ENCODE measurements at places on chromosomes 6 and 20.

DNA sequence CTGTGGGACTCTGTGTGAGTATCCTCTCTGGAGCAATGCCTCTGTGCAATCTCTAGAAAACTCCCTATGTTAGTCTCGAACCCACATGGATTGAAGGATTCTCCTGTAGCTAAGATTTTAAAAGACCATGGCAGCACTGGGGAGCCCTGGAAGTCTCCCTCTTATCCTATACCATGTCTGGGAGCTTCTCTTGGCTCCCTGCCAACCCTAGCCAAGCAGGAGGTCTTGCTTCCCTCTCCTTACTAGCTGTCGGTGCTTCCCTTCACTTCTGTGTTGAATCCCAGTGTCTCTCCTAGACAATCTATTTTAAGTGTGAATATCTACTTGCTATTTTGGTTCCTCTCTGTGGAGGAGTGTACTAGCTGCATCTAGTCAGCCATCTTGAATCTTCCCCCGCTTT is 118.8 kb upstream of the NRN1 start:
- no peak for DNase-seq

DNA sequence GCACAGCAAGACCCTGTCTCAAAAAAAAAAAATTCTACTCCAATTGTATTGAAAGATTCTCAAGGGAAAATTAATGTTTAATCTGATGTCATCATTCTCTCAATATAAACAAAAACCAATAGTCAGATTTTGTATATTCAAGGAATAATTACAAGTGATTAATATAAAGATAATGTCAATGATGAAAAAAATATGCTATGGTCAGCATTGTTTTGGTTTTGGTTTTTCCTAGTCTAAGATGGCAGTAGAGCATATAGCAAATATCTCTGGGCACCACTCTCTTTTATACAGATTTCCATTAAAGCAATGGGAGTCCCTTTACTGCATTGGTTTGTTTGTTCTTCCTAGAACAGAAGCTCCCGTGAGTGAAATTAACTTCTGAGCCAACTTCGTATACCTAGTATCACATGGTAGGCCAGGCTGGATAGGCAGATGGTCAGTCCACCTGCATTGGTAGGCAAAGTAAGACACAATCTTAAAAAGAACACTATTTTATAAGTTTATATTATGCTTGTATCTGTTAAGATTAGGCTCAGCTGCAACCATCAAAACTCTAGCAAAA is 523.8 kb upstream of the JARID2 start:
- DNase-seq = no peak

GRCh38 chr20:44282192-44282591 is 28.8 kb downstream of the FITM2 start:
- DNase-seq = no peak

GRCh38 chr6:45822246-45822812 is 193.3 kb downstream of the CLIC5 start:
- DNase-seq = no peak

DNA sequence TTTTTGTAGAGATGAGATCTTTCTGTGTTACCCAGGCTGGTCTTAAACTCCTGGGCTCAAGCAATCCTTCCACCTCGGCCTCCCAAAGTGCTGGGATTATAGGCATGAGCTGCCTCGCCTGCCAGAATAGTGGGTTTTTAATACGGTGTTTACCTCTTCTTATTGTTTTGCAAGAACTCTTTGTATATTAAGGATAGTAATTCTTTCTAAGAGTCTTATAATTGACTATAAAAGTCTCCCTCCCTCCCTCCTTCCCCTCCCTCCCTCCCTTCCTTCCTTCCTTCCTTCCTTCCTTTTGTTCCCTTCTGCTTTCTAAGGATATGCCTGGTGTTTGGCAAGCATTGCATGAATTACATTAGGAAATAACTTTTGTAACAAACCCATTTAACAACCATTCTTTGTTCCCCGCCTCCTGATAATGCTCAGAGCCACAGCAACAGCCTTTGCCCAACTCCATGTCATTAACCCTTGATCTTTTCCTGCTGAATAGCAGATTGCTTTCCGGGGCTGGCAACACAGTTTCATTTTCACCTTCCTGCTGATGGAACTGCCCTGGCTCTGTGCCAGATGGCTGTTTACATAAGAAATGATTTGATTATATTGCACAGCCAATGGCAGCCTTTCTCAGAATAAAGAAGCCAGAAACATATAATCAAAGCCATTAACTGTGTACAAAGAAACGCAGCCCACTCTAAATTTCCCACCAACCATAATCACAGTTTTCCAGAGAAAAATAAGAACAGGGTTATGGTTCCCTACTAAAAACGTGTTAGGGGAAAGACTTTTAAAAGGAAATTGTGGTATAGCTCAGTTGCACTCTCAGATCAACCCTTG is 143.7 kb upstream of the PTPN1 start:
- no peak for DNase-seq
